ENCODE measurements at places on chromosomes 7 and 10.
A peak's percentile ranks its signal among the peaks of the same experiment; 100 is the strongest.

- no peak for DNase-seq
These were observed 75.9 kb downstream of the GLI3 start for GRCh38 chr7:42161110-42161509.

DNA sequence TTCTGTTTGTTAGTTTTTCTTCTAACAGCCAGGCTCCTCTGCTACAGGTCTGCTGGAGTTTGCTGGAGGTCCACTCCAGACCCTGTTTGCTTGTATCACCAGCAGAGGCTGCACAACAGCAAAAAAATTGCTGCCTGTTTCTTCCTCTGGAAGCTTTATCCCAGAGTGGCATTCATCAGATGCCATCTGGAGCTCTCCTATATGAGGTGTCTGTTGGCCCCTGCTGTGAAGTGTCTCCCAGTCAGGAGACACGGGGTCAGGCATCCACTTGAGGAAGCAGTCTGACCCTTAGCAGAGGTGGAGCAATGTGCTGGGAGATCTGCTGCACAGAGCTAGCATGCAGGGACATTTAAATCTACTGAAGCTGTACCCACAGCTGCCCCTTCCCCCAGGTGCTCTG is 26.7 kb upstream of the CROT start:
- no peak for DNase-seq

DNA sequence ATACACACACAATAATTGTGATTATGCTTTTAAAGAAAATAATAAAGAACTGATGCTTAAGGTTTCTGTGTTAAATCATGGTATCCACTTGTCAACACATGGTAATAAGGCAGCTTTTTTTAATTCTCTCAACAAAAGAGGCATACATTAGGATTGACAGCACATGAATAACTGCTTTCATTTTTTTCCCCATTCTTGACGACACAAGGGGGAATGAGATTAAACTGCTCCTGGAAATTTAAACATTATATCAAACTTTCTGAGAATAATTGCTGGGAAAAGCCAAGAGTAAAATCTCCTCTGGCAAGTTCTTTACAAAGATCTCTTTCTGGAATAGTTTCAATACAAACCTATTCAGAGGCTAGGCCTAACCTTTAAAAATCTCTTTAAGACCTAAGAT is 99.0 kb upstream of the GPR22 start:
- peak; percentile 88 for DNase-seq

DNA sequence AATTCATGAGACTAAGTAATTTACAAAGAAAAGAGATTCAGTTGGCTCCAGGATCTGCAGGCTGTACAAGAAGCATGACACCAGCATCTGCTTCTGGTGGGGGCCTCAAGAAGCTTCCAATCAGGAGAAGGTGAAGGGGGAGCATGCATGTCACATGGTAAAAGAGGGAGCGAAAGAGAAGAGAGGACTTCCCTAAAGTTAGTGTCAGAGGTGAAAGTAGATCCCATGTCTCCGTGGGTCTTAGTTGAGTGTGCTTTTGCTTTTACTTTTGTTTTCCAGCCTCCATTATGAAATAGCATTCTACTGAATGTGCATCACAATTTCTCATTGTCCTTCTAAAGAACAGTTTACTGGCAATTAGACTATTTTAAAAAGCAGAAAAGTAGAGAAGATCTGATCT is 213.6 kb upstream of the FZD1 start:
- DNase-seq: no peak

GRCh38 chr10:3895045-3895631 is 110.1 kb upstream of the KLF6 start:
- DNase-seq: no peak

GRCh38 chr10:79542626-79543025 is 17.6 kb downstream of the SFTPA2 start:
- no peak for DNase-seq

GRCh38 chr7:128858380-128859231 is 4.0 kb upstream of the ATP6V1F start:
- DNase-seq: no peak

- DNase-seq: no peak
These were observed 1.3 kb upstream of the TAS2R38 start for GRCh38 chr7:141974831-141975230.

DNA sequence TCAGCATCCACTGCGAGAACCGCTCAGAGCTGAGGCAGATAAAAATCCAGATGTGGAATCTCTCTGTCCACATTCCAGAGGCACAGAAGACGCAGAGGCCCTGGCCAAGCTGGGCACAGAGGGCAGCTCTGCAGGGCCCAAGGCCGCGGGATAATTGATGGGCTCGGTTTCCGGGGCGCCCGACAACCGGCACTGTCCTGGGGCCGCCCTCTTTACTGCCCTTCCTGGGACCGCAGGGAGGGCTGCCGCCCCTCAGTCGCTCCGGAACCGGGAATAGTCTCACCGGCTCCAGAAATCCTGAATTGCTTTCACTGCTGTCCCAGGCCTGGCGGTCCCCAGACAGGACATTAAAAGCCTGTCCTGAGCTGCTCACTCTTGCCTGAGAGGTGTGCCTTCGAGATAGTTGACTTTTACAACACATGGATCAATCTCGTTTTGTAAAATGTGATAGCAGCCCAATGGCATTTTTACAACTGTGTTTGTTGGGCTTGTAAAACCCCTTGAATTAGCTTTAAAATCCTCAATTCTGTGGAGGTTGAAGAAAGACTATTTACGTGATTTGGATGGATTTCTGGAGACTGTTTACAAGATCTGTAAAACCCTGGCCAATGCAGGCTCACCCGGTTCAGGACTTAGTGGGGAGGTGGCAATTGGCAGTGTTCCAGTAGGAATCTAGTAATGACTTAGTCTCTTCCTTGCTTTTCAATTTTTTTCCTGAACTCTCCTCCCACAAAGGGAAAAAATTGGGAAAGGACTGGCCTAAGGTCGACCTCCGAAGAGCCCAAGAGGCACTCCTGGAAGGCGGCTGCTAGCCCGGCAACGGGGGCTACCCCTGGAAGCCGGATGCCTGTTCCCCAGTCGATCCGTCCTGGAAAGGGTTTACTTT is 1.4 kb upstream of the HOXA6 start:
- no peak for DNase-seq

GRCh38 chr7:95794917-95795515 is 22.7 kb downstream of the DYNC1I1 start:
- DNase-seq: peak; percentile 18

DNA sequence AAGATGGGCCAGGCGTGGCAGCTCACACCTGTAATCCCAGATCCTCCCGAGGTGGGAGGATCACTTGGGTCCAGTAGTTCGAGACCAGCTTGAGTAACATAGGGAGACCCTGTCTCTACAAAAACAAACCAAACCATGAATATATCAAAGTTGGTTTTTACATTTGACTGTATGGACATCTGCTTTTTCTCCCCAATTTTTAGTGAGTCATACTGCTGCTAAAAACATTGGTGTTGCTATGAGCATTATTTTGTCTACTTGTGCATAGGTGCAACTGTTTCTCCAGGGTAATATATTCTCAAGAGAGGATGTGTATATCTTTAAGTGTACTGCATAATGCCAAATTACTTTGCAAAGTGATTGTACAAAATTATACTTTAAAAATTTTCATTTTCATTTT is 769 bp upstream of the TMEM248 start:
- DNase-seq: peak; percentile 20

DNA sequence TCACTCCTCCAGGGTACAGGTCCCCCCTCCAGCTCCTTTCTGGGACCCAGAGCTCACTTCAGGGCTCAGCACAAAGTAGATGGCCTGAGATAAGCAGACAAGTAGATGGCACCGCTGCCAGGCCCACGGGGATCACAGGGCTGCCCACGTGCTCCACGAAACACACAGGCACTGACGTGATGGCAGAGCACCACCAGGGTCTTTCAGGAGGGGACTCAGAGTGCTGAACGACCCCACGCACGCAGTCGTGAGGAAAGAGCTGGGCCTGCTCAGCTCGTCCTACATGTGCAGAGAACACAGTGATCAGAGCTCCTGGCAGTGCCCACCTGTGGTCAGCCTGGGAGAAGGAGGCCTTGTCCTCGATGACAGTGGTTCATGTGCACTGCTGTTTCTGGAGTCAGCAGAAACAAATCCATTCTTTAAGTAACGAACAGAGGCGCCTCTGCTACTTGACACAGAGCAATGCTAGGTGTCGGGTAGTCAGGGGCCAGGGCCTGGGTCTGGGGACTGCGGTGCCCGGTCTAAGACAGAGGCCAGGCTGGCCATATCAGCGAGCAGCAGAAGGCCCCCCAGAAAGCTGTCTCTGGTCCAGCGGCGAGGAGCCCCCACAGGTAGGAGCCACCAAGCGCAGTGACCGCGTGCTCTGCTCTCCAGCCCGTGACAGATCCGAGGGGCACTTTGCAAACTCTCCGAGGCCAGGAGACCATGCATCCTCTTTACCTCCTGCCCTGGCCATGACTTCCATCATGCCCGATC is 129.8 kb upstream of the FAM20C start:
- DNase-seq: no peak

DNA sequence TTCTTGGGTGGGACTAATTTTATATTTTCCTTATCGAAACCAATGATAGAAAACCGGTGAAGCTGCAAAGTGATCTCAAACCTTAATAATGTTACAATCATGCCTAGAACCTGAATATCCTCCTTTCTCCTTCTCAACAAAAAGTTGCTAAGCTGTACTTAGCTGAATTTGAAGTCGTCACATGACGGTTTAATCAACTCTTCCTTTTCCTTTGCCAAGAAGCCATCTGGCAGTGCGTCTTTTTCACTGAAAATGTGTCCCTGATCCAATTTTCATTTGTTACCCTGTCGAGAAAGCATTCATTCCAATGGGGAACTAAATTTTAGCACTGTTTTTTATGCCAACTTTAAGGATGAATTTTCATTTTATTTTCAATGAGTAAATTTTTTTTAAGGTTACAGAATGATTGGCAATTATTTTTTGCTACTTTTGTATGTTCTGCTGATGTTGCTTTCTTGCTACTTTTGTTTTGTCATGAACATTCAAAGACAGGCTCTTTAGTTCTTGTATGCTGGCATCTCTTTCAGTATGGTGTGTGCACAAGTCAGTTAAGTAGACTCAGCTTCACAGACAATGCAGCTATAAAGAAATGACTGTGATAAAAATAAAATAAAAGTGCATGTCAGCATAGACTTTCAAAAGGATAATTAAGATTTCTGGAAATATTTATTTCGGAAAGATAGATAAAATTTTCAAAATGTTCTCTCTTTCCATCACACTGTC is 980.0 kb downstream of the DNAJB9 start:
- no peak for DNase-seq

- no peak for DNase-seq
These were observed 57.4 kb downstream of the ZNF783 start for GRCh38 chr7:149319376-149319775.

DNA sequence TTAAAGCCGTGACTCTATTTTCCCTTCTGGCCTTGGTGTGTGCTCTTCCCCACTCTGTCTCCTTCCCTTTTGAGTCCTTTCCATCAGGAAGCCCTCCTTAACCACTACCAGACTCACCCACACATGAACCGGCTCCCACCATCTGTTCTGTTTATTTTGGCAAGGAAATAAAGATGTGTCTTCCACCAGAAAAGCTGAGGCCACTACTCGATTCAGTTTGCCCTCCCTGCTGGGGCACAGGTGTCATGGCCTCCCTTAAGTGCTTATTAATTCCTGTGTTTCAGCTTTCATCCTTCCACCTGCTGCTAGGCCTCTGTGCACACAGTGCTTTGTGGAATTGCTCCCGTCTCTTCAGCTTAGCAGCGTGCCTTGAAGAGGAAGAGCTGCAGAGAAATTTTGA is 16.7 kb downstream of the POR start:
- no peak for DNase-seq

DNA sequence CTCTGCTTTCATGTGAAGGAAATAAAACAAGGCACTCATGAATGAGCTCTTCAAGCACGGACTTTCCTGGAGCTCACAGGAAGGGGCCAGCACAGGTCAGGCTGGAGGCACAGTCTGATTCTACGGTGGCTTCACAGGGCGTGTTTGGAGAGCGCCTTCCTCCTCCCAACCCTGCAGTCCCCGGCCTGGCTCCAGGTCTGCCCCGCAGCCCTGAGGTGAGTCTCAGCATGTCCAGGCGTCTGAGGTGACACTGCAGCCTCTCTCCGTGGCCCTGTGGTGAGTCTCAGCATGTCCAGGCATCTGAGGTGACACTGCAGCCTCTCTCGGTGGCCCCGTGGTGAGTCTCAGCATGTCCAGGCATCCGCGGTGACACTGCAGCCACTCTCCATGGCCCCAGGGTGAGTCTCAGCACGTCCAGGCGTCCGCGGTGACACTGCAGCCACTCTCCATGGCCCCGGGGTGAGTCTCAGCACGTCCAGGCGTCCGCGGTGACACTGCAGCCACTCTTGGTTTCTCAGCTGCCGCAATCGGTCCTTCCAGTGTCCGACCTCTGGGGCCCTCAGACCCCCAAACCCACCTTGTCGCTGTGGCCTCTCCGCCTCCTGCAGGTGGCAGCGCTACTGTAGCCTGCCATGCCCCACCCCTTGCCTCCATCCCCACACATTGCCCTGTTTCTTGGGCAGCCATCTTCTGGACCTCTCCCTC is 381.7 kb downstream of the DNAJB6 start:
- DNase-seq: no peak

- DNase-seq: no peak
These were observed 895.1 kb upstream of the KCND2 start for GRCh38 chr7:119377861-119378260.

- no peak for DNase-seq
These were observed 141.0 kb downstream of the PLXNA4 start for GRCh38 chr7:132435016-132435990.

GRCh38 chr7:32941181-32941580 is 16.1 kb upstream of the FKBP9 start:
- DNase-seq: no peak

GRCh38 chr10:89625041-89625765 is 19.8 kb downstream of the PANK1 start:
- DNase-seq: peak; percentile 2

DNA sequence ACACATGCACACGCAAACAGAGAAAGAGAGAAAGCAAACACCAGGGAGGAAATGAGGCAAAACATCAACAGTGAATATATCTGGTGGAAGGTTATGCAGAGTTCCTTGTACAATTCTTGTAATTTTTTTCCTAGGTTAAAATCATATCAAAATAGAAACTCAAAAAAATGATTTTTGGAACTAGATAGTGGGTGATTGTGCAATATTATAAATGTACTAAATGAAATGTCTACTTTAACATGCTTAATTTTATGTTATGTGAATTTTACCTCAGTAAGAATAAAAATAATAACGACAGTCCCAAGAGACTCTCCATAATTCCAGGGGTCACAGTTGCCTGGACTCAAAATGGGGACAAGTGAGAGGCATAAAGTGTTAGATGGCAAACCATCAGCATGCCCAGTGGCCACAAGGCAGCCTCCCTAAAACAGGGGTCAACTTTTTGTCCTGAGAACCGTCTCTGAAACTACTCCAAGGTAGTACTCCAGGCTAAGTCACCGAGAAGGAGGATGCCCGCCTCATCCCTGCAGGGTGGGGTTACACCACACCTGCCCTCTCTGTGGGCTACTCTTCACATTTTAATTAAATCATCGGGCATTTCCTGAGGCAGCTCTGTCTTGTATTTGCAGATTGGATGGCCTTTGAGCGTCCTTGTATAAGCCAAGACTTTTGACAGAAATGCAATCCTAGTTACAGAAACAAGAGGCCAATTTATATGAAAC is 267.7 kb downstream of the ELMO1 start:
- no peak for DNase-seq

DNA sequence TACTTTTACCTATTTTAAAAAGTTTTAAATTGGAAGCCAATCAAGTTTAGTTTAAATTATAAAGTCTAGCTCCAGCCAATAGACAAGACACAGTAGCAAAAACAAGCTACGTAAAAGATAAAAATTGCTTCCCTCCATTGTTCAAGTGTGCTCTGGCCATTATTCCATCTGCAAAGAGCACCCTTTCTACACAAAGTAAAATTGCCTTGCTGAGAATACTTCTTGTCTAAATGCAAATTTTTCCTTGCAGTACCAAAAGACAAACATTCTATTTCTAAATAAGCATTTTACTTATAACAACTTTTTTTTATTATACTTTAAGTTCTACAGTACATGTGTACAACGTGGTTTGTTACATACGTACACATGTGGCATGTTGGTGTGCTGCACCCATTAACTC is 75.9 kb upstream of the ZNF746 start:
- DNase-seq: no peak

All from COLO829 (cell line).